Brain (organoid and tissue), 16 donors: ENCODE measurements at places on chromosomes 5 and 9.

- DNase-seq, result no peak
Observed at GRCh38 chr9:35697486-35697885, 7.8 kb upstream of the TPM2 start.

DNA sequence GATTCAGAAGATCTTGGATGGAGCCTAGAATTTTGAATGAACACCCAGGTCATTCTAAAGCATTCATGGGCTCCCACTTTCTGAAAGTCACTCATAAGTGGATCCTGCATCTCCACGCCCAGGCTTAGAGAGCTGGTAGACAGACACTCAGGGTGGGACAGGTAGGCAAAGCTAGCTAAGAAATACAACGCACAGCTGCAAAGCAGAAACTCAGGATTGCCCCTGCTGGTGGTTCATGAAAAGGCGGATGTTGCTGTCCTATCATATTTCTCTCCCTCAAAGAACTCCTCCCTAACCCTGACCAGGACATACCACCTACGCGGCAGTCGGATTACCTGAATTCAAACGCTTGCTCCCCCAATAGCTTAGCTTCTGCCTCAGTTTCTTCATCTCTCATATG is 226.5 kb downstream of the GLIS3 start:
- DNase-seq, result no peak

- no peak for DNase-seq
Observed at GRCh38 chr9:32969270-32969669, 32.2 kb downstream of the APTX start.

DNA sequence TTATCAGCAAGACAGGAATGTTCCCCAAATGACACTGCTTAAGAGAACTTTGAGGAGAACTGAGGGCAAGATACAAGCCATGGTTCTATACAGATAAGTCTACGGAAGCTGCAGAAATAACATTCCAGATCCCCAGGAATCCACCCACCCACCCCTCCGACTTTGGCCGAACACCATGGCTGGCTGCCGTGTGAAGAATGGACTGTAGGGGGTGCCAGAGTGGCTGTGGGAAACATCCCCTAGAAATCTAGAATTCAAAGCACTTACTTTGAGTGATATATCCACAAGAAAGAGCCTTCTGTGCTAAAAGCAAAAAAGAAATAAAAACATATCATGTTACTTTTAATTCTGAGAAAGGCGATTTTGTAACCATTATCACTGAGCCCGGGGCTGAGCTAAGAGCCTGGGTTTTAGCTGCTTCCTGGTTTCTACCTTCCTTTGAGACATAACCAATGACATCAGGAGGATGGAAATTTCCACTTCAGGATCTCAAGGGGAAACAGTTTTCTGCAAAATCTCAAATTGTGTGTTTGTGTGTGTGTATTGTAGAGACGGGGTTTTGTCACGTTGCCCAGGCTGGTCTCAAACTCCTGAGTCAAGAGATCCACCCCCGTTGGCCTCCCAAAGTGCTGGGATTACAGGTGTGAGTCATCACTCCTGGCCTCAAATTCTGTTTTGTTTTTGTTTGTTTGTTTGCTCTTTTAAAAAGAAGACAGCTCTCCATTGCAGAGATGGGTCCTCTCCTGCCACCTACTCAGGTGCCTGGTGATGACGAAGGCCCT is 36.4 kb downstream of the GGTA1 start:
- no peak for DNase-seq

GRCh38 chr5:119397518-119398380 is 41.9 kb downstream of the TNFAIP8 start:
- no peak for DNase-seq

DNA sequence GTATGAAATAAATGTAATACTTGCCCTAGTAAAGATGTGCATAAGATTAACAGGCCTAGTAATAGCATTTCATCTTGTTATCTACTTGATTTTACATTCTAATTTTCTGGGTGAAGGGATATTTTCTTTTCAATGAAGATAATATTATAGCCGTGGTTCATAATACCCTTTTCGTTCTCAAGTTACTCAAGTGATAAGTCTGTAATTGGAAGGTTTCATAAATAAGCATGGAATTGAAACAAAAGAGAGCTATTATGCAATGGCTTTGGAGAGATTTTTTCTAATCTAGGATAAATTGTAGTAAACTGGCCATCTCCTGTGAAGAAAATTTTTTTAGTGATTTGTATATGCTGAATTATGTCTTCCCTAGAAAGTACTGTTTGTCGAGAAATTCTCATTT is 19.0 kb downstream of the NAA35 start:
- no peak for DNase-seq

- no peak for DNase-seq
Observed at GRCh38 chr5:1175801-1176472, 25.5 kb upstream of the SLC6A19 start.

DNA sequence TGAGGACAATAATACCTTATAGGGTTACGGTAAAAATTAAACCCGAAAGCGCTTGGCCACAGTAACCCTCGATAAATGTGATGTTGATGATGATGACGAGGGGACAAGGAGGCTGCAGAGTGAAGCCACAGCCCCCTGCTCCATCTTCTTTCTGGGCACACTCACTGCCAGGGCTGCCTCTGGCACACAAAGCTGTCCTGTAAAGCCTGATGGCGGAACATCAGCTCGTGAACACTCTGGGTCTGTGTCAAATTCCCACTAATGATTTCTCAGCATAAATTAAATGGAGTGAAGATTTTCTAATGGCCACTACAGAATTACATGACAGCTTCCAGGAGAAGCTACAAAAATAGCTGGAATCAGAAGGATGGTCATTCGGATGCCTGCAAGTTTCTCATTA is 142.2 kb downstream of the TTLL11 start:
- no peak for DNase-seq

- DNase-seq, result no peak
Observed at GRCh38 chr5:17436350-17436749, 61.7 kb upstream of the TAF11L2 start.

DNA sequence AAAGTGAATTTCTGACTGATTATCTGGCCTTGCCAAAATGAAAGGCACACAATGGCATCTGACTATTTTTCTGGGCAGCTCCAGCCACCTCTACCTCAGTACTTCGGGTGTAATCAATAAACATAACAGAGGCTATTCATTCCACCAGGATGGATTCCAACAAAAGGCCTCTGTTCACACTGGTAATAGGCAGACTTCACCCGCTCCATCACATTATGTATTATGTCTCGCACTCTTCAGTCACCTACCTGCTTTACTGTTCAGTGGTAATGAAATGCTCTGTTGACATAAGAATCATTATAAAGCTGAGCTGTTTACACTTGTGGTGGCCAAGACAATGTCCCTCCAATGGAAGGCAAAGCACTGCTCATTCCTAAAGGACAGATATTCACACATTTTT is 1333.7 kb upstream of the WWC1 start:
- DNase-seq, result peak; percentile 11

DNA sequence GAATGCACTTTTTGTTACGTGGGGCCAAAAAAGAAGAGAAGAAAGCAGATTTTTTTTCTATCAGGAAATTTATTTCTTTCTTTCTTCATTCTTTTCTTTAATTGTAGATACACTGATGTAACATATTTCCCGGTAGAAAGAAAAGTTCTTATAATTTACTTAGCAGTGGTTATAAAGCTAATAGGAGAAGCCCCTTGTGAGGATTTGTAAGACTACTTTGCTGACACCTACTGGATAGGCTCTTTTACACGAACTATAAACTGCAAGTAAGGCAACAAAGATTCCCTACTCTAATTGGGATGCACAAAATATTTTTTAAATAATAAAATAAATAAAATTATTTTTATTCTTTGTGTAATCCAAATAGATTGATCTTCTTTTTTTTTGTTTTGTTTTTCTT is 284.4 kb downstream of the DNAH5 start:
- peak; percentile 75 for DNase-seq

DNA sequence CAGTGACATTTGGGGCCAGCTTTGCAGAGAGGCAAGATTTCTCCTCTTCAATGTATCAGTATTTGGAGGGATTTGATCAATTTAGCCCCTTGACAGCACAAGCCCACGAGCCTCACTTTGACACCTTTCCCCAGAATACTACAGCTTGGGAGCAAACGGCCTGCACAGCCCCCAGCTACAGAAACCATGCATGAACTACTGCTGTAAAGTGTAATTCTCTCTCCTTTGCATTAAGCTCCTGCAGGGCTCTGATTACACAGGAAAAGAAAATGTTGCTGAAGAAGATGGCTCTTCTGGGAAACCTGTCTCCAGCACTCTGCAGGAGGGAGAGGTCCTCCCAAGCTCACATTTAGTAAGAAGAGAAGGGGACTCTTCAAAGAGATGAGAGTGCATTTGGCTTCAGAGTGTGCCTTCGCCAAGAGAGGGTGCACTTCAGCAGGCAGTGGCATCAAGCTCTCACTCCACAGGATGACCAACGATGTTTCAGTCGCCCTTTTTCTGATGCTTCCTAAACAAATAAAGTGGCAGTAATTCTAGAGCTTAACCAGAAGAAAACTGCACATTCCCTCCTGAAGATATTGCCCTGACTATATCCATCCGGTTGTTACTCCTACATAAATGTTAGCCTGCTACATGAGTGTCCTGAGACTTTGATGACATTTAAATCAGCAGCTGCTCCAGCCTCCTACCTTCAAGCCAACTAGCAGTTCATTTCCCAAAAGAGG is 272.2 kb downstream of the AUH start:
- DNase-seq, result peak; percentile 7

DNA sequence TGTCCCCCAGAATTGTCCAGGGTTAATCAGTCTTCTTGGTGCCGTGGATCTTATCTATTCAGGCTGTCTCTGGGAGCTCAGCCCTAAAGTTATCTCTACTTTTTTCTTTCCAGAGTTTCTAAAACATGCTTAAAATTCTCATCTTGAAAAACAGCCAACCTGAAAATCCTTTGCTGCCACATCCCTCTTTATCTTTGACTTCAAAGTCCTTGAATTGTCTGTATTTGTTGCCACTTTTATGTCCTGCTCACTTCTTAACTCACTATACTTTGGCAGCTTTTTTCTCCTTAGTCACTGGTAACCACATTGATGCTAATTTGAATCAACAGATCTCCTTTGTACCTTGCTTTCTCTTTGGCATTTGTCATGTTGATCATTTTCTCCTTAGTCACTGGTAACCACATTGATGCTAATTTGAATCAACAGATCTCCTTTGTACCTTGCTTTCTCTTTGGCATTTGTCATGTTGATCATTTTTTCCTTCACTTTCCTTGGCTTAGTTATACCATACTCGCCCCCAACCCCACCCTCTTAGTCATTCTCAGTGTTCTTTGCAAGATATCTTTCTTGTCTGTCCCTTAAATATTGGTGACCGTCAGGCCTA is 8.5 kb downstream of the DMXL1 start:
- DNase-seq, result no peak

DNA sequence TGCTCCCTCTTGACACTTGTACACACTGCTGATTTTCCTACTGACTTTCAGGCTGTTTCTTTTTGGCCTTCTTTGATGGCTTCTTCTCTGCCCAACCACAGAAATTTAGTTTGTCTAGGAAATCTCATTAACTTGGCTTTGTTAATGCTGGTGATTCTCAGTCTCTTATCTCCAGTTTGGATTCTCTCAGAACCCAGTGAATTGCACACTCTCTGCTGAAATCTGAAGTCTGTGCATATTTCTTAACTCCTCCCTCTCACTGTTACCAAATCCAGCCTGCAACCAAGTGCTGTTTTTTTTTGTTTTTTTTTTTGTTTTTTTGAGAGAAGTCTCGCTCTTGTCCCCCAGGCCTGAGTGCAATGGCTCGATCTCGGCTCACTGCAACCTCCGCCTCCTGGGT is 117.2 kb downstream of the CDC42SE2 start:
- DNase-seq, result no peak

DNA sequence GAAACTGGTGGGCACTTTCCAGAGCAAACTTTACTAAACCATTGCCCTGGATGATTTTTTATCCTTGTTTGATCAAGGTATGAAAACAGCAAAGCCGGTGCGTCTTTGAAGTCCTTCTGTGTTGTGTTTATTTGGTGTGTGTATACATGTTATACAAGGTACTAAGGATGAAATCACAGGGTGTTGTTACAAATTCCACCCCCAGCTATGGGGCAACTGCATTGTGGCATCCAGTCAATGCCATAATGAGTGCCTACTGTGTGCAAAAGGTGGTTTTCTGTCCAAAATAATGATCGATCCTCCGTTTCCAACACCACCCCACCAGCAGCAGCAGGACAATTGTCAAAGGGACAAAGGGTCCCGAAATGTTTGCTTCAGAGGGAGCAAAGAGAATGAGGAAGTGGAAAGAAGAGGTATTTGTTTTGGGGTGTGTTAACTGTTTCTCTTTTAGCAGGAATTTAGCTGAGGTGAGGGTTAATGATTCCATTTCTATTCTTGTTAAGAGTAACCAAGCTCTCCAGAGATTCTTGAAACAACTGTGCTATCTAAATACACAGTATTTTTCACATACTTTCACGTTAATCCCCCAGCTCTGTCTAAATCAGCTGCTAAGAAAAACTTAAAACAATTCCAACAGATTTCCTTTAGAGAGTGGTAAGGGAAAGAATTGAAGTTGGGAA is 568.7 kb upstream of the KLF4 start:
- no peak for DNase-seq

- no peak for DNase-seq
Observed at GRCh38 chr5:170292179-170293104, 5.1 kb downstream of the LCP2 start.

- DNase-seq, result no peak
Observed at GRCh38 chr5:82331557-82331956, 53.4 kb upstream of the RPS23 start.

DNA sequence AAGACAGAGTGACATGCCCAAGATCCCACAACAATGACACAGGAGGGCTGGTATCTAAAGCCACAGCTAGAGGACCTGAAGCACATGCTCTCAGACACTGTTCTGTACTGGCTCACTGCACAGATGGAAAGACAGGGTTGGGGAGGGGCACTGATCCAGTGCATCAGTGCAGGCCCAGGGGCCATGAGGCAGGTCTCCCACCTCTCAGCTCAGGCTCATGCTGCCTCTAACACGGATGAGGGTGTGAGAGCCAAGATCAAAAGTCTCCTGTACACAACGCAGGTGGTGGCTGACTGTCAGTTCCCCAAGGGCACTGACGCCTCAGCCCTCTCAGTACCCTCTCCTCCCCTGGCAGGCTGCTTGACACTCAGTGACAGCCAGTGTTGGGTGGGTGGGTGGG is 10.9 kb downstream of the RAPGEF1 start:
- no peak for DNase-seq

DNA sequence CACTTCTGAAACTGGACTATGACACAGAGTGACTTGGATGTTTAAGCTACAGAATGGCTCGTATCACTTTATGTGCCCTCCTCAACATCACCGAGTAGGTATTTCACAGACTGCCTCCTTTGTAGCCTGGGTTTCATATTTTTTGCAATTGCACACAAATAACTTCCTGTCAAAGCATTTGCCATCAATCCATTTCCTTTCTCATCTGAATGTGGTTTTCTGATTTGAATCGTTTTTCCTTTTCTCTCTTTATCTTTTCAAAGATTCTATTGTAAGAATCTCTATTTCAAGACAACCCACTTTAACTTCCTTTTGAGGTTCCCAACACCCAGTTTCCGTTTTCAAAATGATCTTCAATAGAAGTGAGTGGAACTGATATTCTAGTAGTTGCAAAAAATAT is 563.8 kb upstream of the ARRDC3 start:
- no peak for DNase-seq

GRCh38 chr5:62212648-62213047 is 93.4 kb upstream of the KIF2A start:
- DNase-seq, result no peak
